ENCODE measurements at places on chromosomes 1 and 21. TPM values are rescaled to one million over a fixed set of nuclear protein-coding genes. Genes with fewer than 3 reads are reported as not detected.

Gene FCRLA
- not detected for total RNA-seq

Gene GPR161
- 38.2 TPM for total RNA-seq

Gene ATP5PB
- 194 TPM for total RNA-seq

Gene PADI3
- not detected for total RNA-seq

Gene RHD
- total RNA-seq, result not detected

All from Caco-2 (cell line).